ENCODE measurements at places on chromosomes 5 and 9. TPM values are rescaled to one million over a fixed set of nuclear protein-coding genes. Genes with fewer than 3 reads are reported as not detected.

GRCh38 chr5:117143406-117143805, 568.8 kb upstream of the SEMA6A start:
- no peak overlapping the region for H3K27ac ChIP-seq
- H3K27me3 ChIP-seq = no peaks in the 10 kb centered on the region
- DNase-seq = no peak

DNA sequence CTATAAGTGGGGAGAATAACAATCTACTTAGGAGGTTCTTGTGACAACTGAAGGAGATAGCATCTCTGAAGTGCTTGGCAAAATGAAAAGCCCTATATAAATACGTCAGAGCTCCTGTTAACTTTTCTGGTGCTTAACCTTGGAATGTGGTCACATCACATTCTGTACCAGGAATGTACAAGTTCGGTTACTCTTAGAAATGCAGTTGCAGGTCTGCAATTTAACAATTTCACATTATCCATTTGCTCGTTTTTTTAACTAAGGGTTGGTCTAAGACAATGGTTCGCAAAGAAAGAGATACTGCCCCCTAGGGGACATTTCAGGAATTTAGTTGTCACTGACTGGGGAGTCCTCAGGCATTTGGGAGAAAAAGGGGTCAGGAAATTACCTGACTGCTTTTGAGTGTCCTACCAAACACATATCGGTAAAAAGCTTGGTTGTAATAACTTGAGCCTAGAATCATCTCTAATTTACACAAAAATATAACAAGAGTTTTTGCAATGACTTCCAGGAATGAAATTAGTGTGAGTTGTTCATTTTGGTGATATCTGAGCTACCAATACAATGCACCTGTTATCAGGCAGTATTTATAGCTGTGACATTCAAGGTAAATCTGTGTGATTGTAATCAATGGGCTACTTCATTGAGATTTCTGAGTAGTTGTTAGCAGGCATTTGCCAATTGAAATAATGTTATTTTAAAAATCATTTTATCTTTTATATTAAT, 5.4 kb upstream of the HBEGF start:
- H3K27me3 ChIP-seq = no peaks in the 10 kb centered on the region
- H3K27ac ChIP-seq = no peak overlapping the region
- H3K36me3 ChIP-seq = no peaks in the 10 kb centered on the region
- H3K4me3 ChIP-seq = no peak overlapping the region

DNA sequence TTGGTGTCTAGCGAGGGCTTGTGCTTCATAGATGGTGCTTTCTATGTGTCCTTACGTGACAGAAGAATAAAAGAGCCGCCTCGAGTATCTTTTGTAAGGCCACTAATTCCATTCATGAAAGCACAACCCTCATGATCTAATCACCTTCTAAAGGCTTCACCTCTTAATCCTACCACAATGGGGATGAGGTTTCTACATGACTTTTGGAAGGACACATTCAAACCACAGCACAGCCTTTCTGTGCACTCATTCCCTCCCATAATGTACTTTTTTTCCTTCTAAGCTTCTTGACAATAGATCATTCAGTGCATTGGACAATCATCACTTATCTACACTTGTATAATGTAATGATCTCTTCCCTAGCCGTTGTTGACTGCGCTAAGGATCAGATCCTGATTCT, 774.8 kb downstream of the BRINP1 start:
- no peak overlapping the region for H3K27ac ChIP-seq
- DNase-seq = no peak
- no peak overlapping the region for H3K4me3 ChIP-seq
- H3K27me3 ChIP-seq = no peaks in the 10 kb centered on the region

DNA sequence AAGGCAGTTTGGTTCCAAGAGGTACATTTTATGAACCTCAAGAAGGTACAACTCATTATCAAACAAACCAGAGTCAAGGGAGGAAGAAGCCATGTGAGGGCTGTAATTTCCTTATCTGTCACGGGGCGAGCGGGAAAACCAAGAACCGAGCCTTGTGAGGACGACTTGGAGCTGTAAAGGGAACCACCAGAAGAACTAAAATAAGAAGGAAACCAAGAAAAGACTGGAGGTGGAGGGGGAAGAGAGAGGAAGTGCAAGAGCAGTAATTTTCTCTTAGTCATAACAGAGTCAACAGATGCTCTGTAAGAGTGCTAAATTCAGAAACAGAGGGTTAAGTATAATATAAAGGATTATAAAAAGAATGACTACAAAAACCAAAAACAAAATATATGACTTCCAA, 127.1 kb downstream of the DIRAS2 start:
- H3K4me1 ChIP-seq = no peaks in the 10 kb centered on the region
- H3K27me3 ChIP-seq = no peaks in the 10 kb centered on the region
- no peak overlapping the region for H3K27ac ChIP-seq
- DNase-seq = no peak

- H3K36me3 ChIP-seq = no peaks in the 10 kb centered on the region
- no peaks in the 10 kb centered on the region for H3K27me3 ChIP-seq
- H3K4me1 ChIP-seq = peaks cover 44% of the 10 kb centered on the region
- no peak for DNase-seq
Measured at GRCh38 chr5:122180146-122180712, 50.9 kb downstream of the ZNF474 start.

DNA sequence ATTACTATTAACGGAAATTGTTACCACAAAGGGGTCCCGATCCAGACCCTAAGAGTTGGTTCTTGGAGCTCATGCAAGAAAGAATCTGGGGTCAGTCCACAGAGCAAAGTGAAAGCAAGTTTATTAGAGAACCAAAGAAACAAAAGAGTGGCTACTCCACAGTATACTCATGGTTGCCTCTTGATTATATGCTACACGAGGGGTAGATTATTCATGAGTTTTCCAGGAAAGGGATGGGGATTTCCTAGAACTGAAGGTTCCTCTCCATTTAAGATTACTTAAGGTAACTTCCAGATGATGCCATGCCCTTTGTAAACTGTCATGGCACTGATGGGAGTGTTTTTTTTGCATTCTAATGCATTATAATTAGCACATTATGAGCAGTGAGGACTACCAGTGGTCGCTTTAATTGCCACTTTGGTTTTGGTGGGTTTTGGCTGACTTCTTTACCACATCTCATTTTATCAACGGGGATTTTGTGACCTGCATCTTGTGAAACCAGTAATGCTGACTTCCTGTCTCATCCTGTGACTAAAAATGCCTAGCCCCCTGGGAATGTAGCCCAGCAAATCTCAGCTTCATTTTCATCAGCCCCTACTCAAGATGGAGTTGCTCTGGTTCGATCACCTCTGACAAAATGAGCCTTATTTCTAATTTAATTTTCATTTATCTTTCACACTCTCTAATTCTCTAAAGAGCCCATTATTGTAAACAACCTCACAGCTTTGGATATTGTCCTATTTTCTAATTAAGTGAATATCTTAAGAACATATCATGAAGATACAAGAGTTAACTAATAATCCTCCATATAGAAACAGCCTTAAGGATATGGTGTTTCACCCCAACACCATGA, 336.3 kb downstream of the RASEF start:
- no peaks in the 10 kb centered on the region for H3K27me3 ChIP-seq
- H3K36me3 ChIP-seq = no peaks in the 10 kb centered on the region
- no peak for DNase-seq
- no peak overlapping the region for H3K4me3 ChIP-seq
- no peak overlapping the region for H3K27ac ChIP-seq

DNA sequence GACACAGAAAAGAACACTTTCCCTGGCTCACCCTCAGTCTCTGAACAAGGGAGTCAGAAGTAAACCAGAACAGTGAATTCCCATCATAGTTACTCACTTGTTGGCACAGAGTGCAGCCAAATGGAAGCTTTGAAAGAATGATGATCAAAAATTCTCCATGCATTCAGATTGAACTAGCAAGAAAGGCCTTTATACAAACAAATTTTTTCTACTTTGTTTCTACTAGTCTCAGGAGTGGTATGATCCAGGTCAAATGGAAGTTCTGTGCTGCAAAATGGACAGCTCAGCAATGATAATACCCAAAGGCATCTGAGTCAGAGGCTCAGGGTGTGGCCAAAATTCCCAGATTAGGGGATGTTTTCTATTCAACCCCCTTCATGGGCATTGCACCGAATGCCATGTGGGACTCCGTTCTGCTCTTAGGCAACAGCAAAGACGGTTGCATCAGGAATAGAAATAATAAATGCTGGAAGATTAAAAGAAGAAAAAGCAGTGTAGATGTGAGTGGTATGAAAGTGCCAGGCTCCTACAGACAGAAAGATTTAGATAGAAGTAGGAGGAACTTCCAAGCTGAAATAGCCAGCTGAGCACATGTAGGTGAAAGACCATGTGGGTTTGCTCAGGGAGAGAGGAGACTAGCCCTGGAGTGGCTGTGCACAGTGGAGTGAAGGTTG, 24.0 kb upstream of the ASPN start:
- no peaks in the 10 kb centered on the region for H3K27me3 ChIP-seq
- DNase-seq = peak; percentile 70
- H3K4me1 ChIP-seq = peaks cover 79% of the 10 kb centered on the region
- peak overlapping the region; percentile 11 for H3K4me3 ChIP-seq
- H3K36me3 ChIP-seq = no peaks in the 10 kb centered on the region

DNA sequence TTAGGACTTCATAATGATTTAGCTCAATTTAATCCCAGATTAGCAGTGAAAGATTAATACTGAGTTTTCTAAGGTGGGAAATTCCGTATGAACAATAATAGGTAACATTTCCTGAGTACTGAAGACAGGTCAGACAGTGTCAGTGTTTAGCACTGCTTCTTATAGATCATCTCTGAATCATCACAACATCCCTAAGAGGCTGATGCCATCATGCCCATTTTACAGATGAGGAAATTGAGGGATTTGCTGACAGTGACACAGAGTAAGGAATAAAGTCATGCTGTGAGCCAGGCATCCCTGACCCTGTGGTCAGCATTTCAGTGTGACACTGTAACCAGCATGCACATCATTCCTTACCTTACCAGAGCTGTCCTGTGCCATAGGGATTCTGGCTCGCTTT, 44.5 kb downstream of the DAPK1 start:
- H3K27ac ChIP-seq = no peak overlapping the region
- no peaks in the 10 kb centered on the region for H3K36me3 ChIP-seq
- peaks cover 17% of the 10 kb centered on the region for H3K4me1 ChIP-seq
- no peaks in the 10 kb centered on the region for H3K27me3 ChIP-seq

The ISOC1 gene
- total RNA-seq = 12.0 TPM

DNA sequence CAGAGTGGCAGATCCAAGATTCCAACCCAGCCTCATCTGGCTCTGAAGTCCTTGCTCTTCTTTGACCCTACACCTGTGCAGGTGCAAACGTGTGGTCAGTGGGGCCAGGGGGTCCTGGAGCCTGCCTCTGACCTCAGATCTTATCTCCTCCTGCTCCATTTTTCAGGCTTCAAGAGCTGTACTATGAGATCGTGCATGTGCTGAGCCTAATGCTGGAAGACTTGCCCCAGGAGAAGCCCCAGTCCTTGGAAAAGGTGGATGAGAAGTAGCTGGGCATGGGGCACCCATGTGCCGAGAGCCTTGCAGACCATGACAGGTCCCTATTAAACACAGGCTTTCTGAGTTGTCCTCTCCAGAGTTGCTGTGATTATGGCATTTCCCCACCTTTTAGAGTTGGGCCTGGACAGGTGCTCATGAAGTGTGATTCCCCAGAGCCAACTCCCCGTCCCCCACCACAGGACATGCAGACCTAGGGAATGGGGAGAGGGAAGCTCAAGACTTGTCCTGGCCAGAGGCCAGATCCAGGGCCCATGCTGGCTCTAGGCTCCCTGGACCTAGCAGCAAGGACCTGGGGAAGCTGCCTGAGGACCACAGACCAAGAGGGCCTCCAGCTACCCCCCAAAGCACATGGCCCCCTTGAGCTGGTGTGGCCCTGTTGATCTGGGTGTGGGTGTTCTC, 22.5 kb downstream of the PITX1 start:
- H3K4me3 ChIP-seq = no peak overlapping the region
- no peak overlapping the region for H3K27ac ChIP-seq
- no peak for DNase-seq
- no peaks in the 10 kb centered on the region for H3K36me3 ChIP-seq

The TOR4A gene
- total RNA-seq = 26.4 TPM

DNA sequence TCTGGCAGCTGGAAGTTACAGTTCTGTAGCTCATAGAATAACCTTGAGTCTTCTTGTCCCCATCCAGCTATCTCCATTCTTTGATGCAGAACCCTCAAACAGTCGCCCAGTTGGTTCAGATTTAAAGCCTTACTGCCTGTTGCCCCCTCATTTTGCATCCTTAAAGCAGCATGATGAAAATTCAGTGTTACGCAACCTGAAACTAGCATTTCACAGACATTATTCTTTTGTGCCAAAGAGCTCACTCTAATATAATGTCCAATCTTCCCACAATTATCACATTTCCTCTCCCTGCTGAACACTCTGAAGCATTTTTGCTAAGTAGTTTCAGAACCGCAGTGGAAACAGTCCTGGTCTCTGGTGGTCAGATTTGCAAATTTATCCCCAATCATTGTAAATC, 318.0 kb downstream of the PSAT1 start:
- no peak for DNase-seq
- no peak overlapping the region for H3K27ac ChIP-seq
- no peaks in the 10 kb centered on the region for H3K27me3 ChIP-seq
- no peak overlapping the region for H3K4me3 ChIP-seq
- H3K4me1 ChIP-seq = no peaks in the 10 kb centered on the region
- no peaks in the 10 kb centered on the region for H3K36me3 ChIP-seq

DNA sequence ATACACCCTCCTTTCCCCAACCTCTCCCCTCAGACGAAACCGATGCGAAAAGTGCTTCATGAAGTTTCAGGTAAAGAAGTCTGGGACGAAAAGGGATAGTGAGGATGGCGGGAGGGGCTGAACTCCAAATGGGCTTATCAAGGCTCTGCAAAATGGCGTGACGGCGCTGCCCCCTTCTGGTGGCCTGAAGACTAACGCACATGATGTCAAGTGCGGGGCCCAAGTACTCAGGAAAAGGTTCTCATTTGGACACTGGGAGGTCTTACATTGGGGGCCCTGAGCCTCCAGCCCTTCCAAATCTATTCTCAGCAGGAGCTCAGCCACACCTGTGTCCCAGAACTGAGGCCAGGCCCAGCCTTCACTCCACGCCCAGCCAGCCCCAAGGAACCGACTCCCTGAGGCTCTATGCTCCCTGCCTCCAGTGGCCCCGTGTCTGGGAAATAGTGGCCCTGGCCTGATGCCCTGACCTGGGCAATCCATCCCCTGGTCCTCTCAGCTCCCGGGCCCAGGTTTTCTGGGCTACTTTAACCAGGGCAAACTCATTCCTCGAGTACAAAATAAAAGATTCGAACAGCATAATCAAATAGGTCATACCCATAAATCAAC, 119.9 kb downstream of the KCNIP1 start:
- DNase-seq = no peak
- H3K27me3 ChIP-seq = no peaks in the 10 kb centered on the region

The EQTN gene
- not detected for total RNA-seq

All from thoracic aorta (tissue), 2 donors.